ENCODE measurements at places on chromosomes 7 and 10.

DNA sequence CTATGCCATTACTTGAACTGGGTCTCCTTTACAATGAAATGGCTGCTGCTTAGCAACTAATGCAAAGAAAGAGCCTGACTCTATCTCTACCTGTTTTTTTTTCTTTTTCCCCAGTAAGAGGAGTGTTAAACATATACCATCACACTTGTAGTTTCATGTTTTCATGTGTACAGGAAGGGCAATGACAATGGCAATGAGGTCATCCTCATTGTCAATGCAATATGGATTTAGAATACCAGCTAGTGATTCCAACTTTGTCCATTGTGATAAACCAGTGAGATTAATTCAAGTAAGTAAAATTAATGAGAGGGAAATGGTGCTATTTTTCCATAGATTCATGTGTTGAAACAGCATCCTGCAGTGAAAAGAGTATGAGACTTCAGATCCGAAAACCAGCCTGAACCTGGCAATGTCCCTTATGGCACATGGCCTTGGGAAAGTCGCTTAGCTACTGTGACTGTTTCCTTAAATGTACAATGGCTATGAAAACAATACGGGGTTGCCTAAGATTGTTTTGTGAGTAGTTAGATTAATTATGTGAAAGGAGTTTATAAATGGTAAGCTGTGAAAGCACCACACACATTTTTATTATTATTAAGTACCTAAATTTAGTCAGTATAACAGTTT lies 11.2 kb downstream of the DGKI start:
- H3K4me3 ChIP-seq = no peak overlapping the region
- H3K27ac ChIP-seq = no peak overlapping the region
- H3K36me3 ChIP-seq = no peaks in the 10 kb centered on the region

DNA sequence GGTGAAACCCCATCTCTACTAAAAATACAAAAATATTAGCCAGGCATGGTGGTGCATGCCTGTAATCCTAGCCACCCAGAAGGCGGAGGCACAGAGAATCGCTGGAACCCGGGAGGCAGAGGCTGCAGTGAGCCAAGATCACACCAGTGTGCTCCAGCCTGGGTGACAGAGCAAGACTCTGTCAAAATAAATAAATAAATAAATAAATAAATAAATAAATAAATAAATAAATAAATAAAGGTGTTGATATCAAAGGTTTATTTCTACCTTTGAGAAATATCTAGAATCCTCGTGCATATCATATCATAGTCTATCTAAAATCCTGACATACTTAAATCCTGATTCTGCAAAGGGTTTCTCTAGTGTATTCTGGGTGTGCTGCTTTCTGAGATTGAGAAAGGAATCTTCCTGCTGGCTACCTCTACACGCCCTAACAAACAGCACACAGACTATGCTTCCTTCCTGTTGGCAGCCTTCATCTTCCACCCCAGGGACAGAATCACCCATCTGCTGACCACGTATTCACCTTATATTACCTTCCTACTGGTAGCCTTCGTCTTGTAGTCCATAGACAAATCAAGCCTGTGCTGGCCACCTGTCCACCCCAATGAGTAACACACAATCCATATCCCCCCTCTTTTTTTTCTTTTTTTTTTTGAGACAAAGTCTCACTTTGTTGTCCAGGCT lies 8.7 kb downstream of the ABLIM1 start:
- H3K4me1 ChIP-seq = peaks cover 7% of the 10 kb centered on the region
- no peak overlapping the region for H3K4me3 ChIP-seq

DNA sequence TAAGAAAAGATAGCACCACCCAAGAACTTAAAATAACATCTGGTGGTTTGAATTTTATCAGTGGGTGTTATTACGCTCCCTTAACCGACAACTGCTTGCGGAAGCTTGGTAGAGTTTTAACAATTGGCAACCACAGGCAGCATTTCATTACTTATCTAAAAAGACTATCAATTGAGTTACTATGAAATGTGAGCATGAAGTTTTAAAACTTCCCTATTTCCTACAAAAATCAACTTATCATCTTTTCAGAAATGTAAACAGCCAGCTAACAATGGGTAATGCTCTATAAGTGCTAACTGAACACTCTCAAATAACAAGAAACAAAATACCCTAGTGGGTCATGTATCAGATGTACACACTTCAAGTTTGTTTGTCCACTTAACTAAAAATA lies 68.8 kb downstream of the OSBPL3 start:
- H3K4me3 ChIP-seq = no peak overlapping the region
- H3K27ac ChIP-seq = no peak overlapping the region
- no peak for DNase-seq
- no peaks in the 10 kb centered on the region for H3K27me3 ChIP-seq

GRCh38 chr10:77603534-77603927 lies 34.1 kb downstream of the KCNMA1 start:
- no peaks in the 10 kb centered on the region for H3K27me3 ChIP-seq
- peaks cover 62% of the 10 kb centered on the region for H3K4me1 ChIP-seq
- no peaks in the 10 kb centered on the region for H3K36me3 ChIP-seq

- no peak for DNase-seq
- no peaks in the 10 kb centered on the region for H3K27me3 ChIP-seq
- no peak overlapping the region for H3K4me3 ChIP-seq
- H3K27ac ChIP-seq = peak overlapping the region; percentile 93
These were observed 1.4 kb downstream of the CPXM2 start for GRCh38 chr10:123890226-123890625.

DNA sequence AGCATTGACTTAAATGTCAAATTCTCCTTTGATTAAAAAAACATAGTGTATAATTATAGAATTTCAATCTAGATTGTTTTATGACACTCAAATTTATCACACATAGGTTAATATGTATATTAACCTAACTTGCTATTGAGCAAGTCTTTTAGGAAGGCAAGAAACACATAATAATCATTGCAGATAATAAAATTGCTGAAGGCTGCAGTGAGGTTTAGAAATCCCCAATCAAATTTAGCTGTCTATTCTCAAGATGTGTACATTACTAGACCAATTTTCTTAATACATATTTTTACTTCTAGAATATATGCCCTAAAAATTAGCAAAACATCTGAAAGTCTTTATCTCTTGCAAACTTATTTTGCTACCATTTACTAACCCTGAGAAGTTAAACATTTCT lies 34.9 kb upstream of the SEMA3D start:
- H3K27me3 ChIP-seq = no peaks in the 10 kb centered on the region
- no peak overlapping the region for H3K4me3 ChIP-seq
- no peak for DNase-seq
- no peak overlapping the region for H3K27ac ChIP-seq
- no peaks in the 10 kb centered on the region for H3K4me1 ChIP-seq

- DNase-seq = no peak
- peak overlapping the region; percentile 96 for H3K27ac ChIP-seq
- peak overlapping the region; percentile 85 for H3K4me3 ChIP-seq
- H3K27me3 ChIP-seq = no peaks in the 10 kb centered on the region
These were observed 453 bp downstream of the URGCP start for GRCh38 chr7:43905956-43906330.

DNA sequence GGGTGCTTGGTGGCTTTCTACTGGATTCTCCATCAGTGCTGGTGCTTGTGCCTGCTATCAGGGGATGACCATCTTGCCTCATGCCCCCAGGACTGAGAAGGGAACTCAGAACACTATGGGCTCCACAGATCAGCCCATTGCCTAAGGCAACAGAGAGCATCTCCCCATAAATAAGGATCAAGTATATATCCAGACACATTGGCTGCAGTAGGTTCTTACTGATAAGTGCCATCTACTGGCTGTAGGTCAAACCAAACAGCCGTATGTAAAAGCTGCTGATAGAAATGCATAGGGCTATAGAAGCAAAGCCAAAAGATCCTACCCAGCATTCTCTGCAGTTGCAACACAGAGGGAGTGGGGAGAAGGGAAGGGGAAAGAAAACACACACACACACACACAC lies 153.7 kb downstream of the CDK14 start:
- DNase-seq = no peak
- no peaks in the 10 kb centered on the region for H3K27me3 ChIP-seq
- peaks cover 4% of the 10 kb centered on the region for H3K4me1 ChIP-seq
- H3K4me3 ChIP-seq = no peak overlapping the region

DNA sequence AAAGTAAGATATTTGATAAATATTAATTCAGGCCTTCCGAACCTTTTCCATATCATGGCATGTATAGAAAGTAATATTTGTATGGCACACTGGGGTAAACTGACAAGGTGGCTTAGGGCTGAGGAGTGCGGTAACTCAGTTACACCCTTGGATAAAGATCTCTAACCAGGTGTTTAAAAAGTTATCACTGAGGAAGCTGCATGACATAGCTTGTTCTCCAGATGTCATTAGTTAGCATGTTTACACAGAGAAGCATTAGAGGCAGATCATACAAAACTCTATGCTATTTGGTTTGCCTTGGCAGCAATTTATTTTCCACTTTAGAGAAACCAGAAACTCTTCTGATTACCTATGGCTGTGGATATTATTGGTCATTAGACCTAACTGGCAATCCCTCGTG lies 118.2 kb downstream of the ST7 start:
- DNase-seq = no peak
- H3K27ac ChIP-seq = no peak overlapping the region
- no peak overlapping the region for H3K4me3 ChIP-seq

DNA sequence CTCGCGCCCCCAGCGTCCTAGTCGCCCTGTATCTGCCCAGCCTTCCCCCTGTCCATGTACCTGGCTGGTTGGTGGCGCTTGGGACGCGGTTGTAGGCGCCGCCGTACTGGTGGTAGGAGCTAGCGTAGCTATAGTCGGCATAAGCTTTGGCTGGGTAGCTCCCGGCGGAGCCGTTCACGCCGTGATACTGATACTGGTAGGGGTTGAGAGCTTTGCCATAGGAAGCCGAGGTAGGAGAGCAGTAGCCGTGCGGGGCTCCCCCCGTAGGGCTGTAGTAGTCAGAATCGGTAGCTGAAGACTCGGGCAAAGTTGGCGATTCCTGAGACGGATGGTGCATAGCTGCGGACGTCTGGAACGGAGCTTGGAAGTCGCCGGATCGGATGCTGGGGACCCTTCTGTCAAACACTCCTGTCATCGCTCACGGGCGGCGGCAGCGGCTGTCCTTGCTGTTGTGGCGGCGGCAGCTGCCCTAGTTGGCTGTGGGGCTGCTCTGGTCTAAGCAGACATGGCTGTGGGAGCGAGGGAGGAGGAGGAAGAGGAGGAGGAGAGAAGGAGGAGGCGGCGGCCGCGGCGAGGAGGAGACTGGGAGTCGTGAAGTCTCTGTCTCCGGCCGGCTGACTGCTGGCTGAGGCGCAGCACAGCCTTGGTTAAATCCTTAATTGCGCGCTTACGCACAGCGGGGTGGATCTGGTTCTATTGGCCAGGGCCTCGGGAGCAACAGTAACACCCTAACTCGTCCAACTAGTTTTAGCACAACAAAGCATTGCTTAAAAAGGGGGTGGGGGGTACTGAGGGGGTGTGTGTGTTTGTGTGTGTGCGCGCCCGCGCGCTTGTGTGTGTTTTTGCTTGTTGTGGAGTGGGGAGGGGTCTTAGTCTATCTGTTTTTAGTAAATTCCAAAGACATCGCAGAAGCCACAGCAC lies at the start of gene DLX5:
Gene DLX5, minus strand, starts transcription at position 623 of the 921 bp plus-strand sequence. Its CDS starts 208 bp downstream, at position 415.
- DNase-seq = no peak
- no peaks in the 10 kb centered on the region for H3K36me3 ChIP-seq
- peaks cover 7% of the 10 kb centered on the region for H3K27me3 ChIP-seq
- H3K4me3 ChIP-seq = peak within 1 kb of the TSS; percentile 48
- peak within 1 kb of the TSS; percentile 39 for H3K27ac ChIP-seq
- H3K4me1 ChIP-seq = peaks cover 27% of the 10 kb centered on the region

DNA sequence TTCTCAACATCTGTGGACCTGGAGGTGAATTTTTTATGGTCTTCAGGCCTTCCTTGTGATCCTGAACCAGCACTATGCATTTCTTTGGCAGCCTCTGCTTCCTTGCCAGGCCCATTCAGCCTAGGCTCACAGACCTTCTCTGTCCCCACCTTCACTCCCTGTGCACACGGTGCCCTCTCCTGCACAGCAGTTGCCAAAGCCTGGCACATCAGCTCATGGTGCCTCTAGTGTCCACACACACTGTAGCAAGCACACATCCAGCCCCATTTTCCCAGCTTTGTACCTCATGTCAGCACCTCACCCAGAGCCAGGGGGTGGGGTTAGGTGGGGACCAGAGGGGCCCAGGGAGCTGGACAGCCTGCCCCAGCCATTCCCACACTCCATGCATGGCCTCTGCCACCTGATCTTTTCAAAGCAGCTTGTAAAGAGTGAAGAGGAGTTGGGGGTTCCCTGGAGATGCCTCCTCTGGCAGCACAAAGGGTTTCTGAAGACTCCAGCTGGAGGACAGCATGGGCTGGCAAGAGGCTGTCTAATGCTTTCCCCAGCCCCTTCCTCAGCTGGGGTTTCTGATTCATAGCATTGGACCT lies 57.9 kb upstream of the TMEM72 start:
- H3K4me3 ChIP-seq = no peak overlapping the region
- no peak overlapping the region for H3K27ac ChIP-seq
- no peaks in the 10 kb centered on the region for H3K36me3 ChIP-seq
- DNase-seq = no peak

DNA sequence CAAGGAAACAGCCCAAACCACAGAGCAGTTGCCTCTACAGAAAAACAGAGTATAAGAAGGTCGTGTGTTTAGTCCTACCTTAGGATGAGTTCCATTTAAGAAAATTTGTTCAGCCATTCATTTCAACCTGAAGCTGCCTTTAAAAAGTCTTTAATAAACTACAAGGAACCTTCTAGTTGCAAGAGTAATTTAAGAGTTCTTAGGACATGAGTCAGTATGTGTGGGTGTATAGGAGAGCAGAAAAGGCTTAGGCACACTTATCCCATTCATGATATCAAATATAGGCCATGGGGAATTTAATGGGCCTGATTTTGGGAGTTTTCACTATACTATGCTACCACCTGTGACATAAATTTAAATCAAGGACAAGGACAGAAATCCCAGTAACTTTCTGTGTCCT lies 496.8 kb downstream of the TFEC start:
- H3K4me3 ChIP-seq = no peak overlapping the region
- no peak overlapping the region for H3K27ac ChIP-seq
- no peaks in the 10 kb centered on the region for H3K36me3 ChIP-seq
- no peaks in the 10 kb centered on the region for H3K27me3 ChIP-seq

- no peak overlapping the region for H3K4me3 ChIP-seq
- no peaks in the 10 kb centered on the region for H3K27me3 ChIP-seq
- no peak for DNase-seq
- no peaks in the 10 kb centered on the region for H3K4me1 ChIP-seq
These were observed 164.9 kb upstream of the TRIM24 start for GRCh38 chr7:138295049-138295637.
